ENCODE measurements at places on chromosomes 7 and 10. TPM values are rescaled to one million over a fixed set of nuclear protein-coding genes. Genes with fewer than 3 reads are reported as not detected.

Gene PRF1
- 1.1 TPM for total RNA-seq

Gene PNLIPRP3
- total RNA-seq = not detected

Gene PDE6C
- not detected for total RNA-seq

Gene GLI3
- total RNA-seq = 1.5 TPM

Gene ZNF479
- not detected for total RNA-seq

Gene PNLIPRP2
- not detected for total RNA-seq

Gene SPDYE5
- not detected for total RNA-seq

Gene FBXL15
- total RNA-seq = 16.6 TPM

Gene PSD
- total RNA-seq = 2.2 TPM

Gene GIMAP7
- 12.9 TPM for total RNA-seq

Gene PIK3CG
- 0.82 TPM for total RNA-seq

Gene TAS2R40
- not detected for total RNA-seq

Gene UPK3BL1
- total RNA-seq = 12.0 TPM

Gene COL17A1
- total RNA-seq = 0.26 TPM

Gene GRM3
- not detected for total RNA-seq

Gene CAMK2G
- 12.1 TPM for total RNA-seq

Gene NUTM2B
- 1.2 TPM for total RNA-seq

Gene XRCC2
- 0.20 TPM for total RNA-seq

Gene TMEM213
- total RNA-seq = not detected

Gene TLX1
- total RNA-seq = not detected

Gene RPEL1
- total RNA-seq = not detected

Gene BAMBI
- total RNA-seq = 61.1 TPM

Gene STEAP1
- total RNA-seq = 8.7 TPM

Gene TCTN3
- 14.1 TPM for total RNA-seq

Gene KCNIP2
- 192 TPM for total RNA-seq

Gene FRMD4A
- 22.9 TPM for total RNA-seq

Gene CRYGN
- total RNA-seq = 0.90 TPM

Gene SLC26A4
- 0.30 TPM for total RNA-seq

Gene DDC
- total RNA-seq = not detected

Gene LRRC4
- 7.2 TPM for total RNA-seq

Gene TAS2R5
- not detected for total RNA-seq

Gene SERPINE1
- total RNA-seq = 28.0 TPM

Data from right atrium auricular region (tissue), 2 donors.